ENCODE measurements at places on chromosomes 7 and 10.
A peak's percentile ranks its signal among the peaks of the same experiment; 100 is the strongest.

GRCh38 chr10:44911081-44911540 lies at the start of gene TMEM72:
TMEM72 (plus strand) TSS chr10:44911337; CDS start chr10:44911513, 176 bp downstream.
- DNase-seq: no peak

GRCh38 chr7:85185424-85186082 lies 1.3 kb downstream of the SEMA3D start:
- DNase-seq: peak; percentile 28

GRCh38 chr10:80924063-80924952 lies 386.6 kb downstream of the SH2D4B start:
- peak; percentile 19 for DNase-seq

DNA sequence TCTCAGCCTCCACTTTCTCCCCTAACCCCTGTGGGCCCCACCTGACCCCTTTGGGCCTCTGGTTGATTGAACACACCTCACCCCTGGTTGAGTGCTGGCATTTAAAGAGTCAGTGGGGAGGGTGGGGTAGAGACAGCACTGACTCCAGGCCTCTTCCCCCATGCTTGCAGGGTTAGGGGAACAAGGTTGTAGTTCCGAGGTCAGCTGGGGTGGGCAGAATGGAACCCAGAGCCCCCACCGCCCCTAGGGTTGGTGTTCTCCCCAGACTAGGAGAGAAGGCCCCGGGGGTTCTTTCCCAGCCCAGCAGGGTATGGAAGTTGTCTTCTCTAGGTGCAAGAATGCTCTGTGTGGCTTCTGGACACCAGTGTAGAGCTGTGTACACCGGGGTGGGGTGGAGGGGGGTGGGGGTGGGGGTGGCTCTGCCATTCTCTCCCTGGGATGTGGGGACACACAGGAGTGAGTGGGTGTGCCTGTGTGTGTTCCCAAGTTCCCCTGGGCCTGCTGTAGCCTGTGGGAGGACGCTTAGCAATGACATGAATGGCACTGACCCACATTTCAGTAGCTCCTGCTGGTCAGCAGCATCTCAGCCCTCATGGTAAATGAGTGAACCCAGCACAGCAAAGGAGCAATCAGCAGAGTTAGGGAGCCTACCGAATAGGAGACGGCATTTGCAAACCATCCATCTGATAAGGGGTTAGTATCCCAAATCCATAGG lies 33.6 kb downstream of the PRF1 start:
- DNase-seq: no peak

- DNase-seq: no peak
These were observed 4.0 kb upstream of the ADIRF start for GRCh38 chr10:86964061-86964846.

GRCh38 chr10:119770928-119771327 lies 45.1 kb downstream of the INPP5F start:
- peak; percentile 62 for DNase-seq

DNA sequence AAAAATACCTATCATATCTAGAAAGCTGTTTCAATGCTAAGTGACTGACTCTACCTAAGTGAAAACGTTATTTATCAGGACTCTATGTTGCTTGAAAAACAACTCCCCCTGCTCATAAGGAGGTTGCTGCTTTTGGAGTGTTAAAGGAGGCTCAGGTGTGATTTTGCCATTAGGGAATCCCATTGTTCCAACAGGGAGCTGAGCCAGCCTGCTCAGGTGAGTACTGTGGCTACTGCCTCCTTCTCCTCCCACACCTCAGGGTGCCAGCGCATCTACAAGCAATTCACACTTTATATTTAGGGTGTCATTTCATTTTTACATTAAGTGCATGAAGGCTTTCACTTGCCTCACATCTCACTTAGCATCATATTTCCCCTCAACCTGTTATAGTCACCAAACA lies 84.7 kb downstream of the SEM1 start:
- DNase-seq: no peak

GRCh38 chr10:92692080-92692671 lies 2.4 kb downstream of the HHEX start:
- DNase-seq: no peak

- DNase-seq: no peak
These were observed 176.4 kb downstream of the ZNF248 start for GRCh38 chr10:37680716-37681616.
